ENCODE measurements at places on chromosomes 5 and 9. TPM values are rescaled to one million over a fixed set of nuclear protein-coding genes. Genes with fewer than 3 reads are reported as not detected.

RABGAP1 gene
- 60.2 TPM for total RNA-seq

CENPK gene
- total RNA-seq: 3.4 TPM

ANKRD33B gene
- 14.2 TPM for total RNA-seq

WDR38 gene
- total RNA-seq: not detected

GARIN3 gene
- total RNA-seq: not detected

PCDHB13 gene
- total RNA-seq: 3.7 TPM

EIF4E1B gene
- total RNA-seq: not detected

KLHL3 gene
- total RNA-seq: 7.4 TPM

MAPK9 gene
- 19.6 TPM for total RNA-seq

SLC6A3 gene
- total RNA-seq: 0.49 TPM

GABRA1 gene
- not detected for total RNA-seq

KCNMB1 gene
- 4.9 TPM for total RNA-seq

PCDHGC4 gene
- total RNA-seq: 4.9 TPM

TAS2R1 gene
- not detected for total RNA-seq

SPATA6L gene
- 3.9 TPM for total RNA-seq

DNA sequence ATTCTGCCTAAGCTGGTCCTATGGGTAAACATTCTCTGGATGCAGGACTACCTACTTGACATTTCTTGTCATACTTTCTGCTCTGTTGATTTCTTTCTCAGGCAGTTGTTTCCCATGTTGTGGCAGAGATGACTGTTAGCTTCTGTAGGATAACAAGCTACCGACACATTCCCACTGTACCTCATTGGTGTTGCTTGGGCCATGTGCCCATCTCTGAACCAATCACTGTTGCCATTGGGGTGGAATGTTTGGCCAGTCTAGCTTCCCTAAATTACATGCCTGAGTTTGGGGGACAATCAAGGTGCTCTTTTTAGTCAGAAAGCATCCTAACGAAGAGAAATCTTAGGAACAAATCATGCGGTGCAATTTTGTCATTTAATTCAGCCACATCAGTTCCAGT is 212.0 kb downstream of the KDM4C start:
- no peak for DNase-seq

GRCh38 chr5:139837711-139838380 is 42.2 kb downstream of the PSD2 start:
- DNase-seq: no peak

- no peak for DNase-seq
These were observed 44.7 kb upstream of the VCAN start for GRCh38 chr5:83426855-83427254.

DNA sequence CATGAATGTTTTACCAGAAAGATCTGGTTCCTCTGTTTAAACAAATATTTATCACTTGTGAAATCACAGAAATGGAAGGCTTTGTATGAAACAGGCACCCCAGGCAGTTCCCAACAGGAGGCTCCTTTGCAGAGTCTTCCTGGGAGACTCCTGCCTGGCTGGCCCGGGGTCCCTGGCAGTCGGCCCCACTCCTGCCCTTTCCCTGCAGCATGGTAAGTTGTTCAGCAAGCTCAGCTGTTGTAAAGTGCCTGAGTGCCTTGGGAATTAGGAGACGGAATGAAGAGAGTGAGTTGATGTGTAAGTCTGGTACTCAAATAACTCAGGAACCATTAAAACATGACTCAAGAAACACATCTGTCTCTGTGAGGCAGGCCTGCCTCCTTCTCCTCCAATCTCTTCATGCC is 17.5 kb upstream of the LHFPL2 start:
- no peak for DNase-seq

- DNase-seq: no peak
These were observed 58.7 kb upstream of the NFIB start for GRCh38 chr9:14372437-14373335.

- DNase-seq: no peak
These were observed 73.6 kb downstream of the FAM114A2 start for GRCh38 chr5:153964880-153965645.

DNA sequence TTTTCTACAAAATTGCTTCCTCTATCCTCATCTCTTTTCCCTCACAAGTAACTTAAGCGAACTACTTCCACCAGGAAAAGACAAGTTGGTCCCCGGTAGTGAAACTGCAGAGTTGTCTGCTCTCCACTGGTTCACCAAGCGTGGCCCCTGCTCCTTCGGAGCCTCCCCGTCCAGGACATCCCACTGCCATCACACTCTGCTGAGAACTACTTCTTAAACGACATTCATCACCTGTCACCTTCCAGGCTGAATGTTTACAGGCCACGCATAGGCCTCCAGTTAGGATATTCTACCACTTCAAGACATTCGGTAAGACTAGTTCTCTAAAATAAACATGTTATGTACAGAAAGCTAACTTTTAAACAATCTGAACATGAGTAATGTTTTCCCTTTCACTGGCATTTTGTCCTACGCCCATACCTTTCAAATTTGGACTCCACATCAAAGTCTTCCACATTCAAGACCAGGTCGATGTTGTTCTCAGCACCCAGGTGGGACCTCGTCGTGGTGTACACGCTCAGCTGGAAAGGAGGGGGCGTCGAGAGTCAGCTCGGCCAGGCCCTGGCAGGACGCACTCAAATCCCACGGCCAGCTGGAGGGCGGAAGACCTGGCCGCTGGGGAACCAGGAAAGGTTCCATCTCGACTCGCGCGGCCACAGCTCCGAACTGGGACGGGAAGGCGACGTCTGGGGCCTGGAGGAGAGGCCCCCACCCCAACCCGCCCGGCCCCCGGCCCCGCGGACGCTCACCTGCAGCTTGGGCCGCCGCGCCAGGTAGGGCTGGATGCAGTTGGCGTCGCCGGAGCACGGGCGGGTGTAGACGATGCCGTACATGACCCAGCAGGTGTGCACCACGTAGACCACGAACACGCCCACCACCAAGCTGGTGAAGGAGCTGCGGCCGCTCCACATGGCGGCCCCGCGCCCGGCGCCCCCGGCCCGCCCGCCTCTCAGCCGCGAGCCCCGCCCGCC is 683 bp downstream of the CLPTM1L start:
- DNase-seq: no peak

- DNase-seq: no peak
These were observed 123.0 kb downstream of the ADAMTSL1 start for GRCh38 chr9:18596920-18597319.

- no peak for DNase-seq
These were observed 128.9 kb upstream of the SPEF2 start for GRCh38 chr5:35488791-35489190.

Data from vagina (tissue), 2 donors.